ENCODE measurements at places on chromosomes 3 and 15.

- DNase-seq, result no peak
These were observed 134.4 kb upstream of the DAZL start for GRCh38 chr3:16739541-16740105.

DNA sequence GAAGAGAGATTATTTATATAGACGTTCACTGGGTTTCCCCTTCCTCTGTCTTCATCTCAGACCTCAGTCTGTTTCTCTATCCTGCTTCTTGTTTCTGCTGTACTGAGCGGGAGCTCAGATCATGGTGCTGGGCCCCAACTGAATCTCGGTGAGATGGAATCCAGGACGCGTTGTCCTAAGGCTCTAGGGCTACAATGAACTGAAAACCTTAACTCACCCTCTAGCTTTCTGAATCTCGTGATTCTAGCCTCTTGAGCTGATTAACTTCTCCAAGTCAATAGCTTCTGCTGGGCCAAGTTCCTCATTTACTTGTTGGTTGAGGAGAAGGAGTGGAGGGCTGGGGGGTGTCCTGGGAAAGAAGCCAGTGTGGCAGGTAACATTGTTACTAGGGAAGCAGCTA is 32.7 kb upstream of the MAP3K13 start:
- DNase-seq, result no peak

DNA sequence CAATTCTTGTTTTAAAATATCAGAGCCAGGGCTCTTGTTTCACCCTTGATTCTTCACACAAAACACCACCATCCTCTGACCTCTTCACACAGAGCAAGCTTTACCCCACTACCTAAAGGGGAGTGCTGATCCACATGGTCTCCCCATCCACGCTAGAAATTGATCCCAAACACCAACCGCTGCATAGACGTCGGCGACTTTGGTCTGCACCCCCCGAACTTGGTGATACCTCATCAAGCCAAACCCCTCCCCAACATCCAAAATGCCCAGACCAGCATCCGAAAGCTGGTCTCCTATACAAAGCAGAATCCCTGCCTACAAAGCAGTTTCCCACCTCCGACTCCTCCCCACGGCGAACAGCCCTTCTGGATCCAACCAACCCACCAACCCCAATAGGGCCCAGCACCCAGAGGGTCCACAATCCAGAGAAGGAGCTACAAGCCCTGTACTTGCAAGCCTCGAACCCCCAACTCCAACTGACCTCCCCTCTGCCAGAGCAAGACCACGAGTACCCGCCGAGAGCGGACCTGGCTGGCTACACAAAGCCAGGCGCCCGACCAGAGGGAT is 25.8 kb upstream of the MTHFS start:
- no peak for DNase-seq

DNA sequence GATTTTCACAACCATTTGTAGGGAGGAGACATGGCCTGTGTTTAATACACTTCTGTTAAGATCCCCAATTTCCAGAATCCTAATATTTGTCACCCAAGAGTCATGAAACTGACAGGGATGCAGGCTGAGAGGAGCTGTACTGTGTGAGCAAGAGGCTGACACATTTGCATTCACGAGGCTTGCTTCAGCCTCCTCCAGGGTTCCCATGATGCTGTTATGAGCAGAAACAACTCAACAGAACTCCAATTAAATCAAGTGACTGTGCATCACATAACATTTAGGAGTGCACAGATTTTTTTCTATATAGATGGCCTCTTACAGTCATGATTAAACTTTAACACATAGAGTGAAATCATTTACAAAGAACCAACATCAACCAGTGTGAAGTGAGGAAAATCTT is 292.3 kb upstream of the STT3B start:
- DNase-seq, result no peak

DNA sequence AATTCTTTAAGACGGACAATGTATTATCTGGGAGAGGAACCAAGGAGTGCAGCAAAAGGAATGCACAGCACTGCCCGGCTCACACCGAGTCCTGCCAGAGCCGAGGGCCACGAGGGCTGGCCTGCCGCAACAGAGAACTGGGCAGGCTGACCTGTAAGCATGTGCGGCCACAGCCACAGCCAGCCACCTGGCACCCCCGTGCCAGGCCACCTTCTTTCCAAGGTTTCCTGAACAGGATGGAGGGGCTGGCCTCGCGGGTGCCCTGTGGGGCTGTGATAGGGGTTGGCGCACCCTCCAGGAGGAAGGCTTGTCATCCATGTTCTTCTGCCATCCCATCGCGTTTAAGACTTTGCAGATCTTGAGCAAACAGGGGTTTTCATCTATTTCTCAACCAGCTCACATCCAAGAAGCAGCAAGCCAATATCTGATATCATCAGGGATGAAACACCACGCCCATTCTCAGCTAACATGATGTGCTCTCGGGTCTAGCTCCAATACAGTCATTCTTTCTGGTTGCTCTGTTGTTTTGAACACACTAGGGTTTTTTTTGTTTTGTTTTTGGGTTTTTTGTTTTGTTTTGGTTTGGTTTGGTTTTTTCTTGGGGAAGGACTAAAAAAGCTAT is 10.2 kb downstream of the CA12 start:
- no peak for DNase-seq

GRCh38 chr3:144324076-144324475 is 352.5 kb downstream of the DIPK2A start:
- no peak for DNase-seq

DNA sequence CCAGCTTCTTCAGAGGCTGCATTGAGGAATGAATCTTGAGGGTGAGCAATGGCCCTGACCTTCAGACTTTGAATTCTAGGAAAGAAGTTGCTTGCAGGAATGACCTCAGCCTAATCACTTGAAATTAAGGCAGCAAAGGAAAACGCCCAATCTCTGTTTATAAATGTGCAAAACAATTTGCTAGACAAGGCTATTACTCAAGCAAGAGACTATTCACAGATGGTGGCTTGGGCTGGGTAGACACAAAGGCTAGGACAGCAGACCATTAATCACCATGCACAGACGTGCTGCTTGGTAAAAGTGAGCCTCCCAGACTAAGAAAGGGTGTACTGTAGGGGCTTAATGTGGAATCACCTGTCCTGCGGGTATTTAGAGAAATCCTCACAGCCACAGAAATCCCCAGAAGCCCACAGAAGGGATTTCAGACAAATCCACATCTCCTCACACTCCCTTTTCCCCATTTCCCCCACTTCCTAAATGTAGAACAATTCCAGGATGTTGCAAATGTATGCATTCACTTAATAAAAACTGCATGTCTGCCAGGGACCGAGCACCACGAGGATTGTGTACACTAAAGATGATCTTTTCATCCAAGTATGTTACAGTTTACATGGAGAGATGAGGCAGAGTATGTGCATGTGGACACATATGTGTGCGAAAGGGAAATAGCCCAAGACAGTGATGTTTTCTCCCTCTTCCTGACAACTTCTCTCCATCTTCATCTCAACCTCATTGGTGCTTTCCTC is 259.5 kb downstream of the THSD4 start:
- no peak for DNase-seq

GRCh38 chr3:184160456-184160855 is 5.3 kb downstream of the DVL3 start:
- DNase-seq, result no peak

DNA sequence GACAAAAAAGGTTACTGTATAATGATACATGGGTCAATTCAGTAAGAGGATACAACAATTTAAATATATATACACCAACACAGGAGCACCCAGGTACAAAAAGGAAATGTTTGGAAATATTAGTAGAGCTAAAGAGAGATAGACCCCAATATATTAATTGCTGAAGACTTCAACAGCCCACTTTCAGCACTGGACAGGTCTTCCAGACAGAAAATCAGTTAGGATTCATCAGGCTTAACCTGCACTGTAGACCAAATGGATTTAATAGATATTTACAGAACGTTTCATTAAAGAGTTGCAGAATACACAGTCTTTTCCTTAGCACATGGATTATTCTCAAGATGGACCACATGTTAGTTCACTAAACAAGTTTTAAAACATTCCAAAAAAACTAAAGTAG is 845.9 kb upstream of the GBE1 start:
- DNase-seq, result no peak

DNA sequence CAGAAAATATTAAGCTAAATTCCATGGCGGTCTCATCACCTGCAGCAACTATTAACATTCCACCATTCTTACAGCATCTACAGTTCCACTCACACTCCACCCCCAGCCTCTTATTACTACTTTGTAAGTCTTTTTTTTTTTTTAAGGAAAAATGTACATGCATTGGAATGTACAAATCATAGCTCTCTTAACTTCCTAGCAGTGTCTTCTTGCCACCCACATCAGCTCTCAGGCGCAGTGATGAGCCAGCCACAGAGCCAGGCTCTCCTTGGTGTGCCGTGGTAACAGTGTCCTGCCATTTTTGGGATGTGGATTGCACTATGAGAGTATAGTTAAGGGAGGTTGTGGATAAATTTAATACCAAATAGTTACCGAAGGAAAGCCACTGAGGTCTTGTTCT is 17.8 kb downstream of the ABHD17C start:
- no peak for DNase-seq

DNA sequence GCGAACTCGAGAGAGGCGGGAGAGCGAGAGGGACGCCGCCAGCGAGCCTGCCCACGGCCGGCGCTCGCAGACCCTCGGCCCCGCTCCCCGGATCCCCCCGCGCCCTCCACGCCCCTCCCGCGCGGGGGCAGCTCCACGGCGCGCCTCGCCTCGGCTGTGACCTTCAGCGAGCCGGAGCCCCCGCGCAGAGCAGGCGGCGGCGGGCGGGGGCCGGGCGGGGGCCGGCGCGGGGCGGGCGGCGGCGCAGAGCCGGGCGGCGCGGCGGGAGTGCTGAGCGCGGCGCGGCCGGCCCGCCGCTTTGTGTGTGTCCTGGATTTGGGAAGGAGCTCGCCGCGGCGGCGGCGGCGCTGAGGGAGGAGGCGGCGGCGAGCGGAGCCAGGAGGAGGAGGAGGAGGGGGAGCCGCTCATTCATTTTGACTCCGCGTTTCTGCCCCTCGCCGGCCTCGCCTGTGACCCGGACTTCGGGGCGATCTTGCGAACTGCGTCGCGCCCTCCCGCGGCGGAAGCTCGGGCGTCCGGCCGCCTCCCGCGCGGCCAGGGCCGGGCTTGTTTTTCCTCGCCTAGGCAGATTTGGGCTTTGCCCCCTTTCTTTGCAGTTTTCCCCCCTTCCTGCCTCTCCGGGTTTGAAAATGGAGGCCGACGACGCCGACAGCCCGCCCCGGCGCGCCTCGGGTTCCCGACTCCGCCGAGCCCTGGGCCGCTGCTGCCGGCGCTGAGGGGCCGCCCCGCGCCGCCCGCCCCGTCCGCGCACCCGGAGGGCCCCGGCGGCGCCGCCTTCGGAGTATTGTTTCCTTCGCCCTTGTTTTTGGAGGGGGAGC is 524 bp downstream of the IGF1R start:
- DNase-seq, result no peak

DNA sequence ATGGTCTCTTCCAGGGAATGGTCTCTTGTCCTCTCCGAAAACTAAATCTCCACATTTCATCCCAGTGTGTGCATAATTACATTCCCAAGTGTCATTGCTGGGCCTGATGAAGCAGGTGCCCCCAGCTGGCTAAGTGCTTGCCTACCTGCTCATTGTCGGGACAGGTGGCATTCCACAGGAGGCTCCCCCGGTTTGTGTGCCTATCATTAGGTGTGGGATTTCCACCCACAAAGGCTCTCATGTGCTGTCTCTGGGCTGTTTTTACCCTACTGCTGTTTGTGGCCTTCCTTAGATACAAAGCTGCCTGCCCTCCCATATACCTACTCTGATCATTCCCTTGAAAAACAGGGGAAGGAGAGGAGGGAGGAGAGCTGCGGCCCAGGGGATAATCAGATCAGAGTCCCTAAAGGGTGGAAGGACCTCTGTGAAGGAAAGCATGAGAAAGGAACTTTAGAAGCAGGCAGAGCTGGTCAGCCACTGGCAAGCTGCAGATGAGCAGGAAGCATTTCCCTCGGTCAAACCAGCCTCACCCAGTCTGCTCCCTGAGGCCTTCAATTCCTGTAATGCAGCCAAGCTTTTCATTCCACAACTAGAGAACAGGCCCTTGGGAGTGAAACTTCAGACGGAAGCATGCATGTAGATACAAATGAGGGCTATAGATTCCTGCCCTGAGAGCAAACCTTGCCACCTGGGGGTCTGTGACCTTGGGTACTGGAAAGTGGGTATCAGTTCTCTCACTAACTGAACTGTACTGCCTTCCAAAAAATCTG is 60.7 kb upstream of the HEG1 start:
- peak; percentile 67 for DNase-seq

GRCh38 chr3:55750525-55750924 is 263.4 kb upstream of the WNT5A start:
- DNase-seq, result no peak

GRCh38 chr3:189646853-189647542 is 15.8 kb downstream of the TP63 start:
- DNase-seq, result no peak

DNA sequence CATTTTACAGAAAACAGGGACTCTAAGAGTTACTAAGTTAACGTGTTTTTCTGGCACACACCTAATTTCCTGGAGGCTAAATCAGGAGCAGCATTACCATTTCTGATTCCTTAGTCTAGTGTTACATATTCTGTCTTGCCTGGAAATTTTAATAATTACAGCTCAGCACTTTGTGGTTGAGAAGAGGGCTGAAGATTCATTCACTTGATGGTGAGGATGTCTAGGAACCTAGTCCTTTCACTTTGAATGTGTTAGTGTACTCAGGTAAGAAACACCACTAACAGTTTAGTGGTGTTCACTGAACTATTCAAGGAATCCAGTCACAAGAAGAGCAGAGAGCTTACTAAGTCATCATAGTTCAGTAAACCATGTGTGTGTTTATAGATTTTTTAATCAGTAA is 102.8 kb downstream of the STT3B start:
- DNase-seq, result no peak

DNA sequence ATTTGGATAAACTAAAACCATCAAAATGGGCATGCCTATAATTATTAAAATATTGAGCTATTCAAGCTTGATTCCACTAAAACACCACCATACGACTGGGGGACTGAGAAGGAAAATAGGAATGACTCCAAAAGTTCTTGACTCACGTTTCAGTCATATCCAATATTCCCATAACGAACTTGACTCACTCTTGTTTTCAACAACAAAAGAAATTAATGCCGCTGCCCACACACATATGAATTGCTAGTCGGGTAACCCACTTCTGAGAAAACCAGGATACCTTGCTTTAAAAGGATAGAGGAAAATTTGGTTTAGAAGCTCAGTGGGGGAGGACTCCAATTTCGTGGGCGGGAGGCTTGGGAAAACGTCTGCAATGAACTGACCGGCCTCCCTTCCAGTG is 5.2 kb downstream of the HTR3C start:
- no peak for DNase-seq

- no peak for DNase-seq
These were observed 78.7 kb upstream of the GCNT3 start for GRCh38 chr15:59532770-59533379.

GRCh38 chr15:76342058-76342381 is 5.4 kb downstream of the ISL2 start:
- DNase-seq, result no peak

GRCh38 chr15:43406808-43407207 is 35.9 kb downstream of the TUBGCP4 start:
- DNase-seq, result no peak

- no peak for DNase-seq
These were observed 15.8 kb downstream of the TMC3 start for GRCh38 chr15:81358248-81358647.

GRCh38 chr3:67624078-67624477 is 30.3 kb downstream of the SUCLG2 start:
- no peak for DNase-seq
